Endodermal cell (in vitro differentiated cells): ENCODE measurements at places on chromosomes 1 and 21. TPM values are rescaled to one million over a fixed set of nuclear protein-coding genes. Genes with fewer than 3 reads are reported as not detected.

GRCh38 chr1:67372136-67372535 lies 58.1 kb downstream of the SERBP1 start:
- H3K36me3 ChIP-seq = no peaks in the 10 kb centered on the region
- no peak overlapping the region for H3K27ac ChIP-seq
- no peak overlapping the region for H3K4me3 ChIP-seq
- no peaks in the 10 kb centered on the region for H3K4me1 ChIP-seq

DNA sequence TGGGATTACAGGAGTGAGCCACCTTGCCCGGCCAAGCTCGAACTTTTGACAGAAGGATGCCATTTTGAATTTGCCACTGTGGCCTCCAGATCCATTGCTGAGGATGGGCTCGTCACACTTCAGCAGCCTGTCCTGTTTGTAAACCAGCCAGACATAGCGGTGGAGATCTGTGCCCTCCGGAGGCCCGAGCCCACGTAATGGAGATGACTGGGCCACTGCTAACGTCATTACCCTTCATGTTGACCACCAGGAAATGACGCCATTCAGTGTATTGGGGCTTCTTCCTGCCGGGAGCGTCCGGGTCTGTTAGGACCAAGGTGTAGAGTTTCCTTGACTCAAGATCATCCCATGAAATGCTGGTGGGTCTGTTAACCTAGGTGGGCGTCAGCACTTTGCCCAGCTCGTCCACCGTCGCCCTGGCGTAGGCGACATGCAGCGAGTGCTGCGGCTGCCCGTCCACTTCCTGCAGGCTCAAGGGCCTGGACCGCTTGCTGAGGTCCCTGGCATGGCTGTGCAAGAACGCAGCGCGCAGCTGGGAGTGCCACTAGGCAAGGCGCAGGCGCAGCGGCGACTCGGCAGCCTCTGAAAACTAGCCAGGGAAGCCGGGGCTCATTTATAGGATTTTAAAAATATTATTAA lies 40.8 kb downstream of the PTPRC start:
- no peaks in the 10 kb centered on the region for H3K4me1 ChIP-seq
- H3K27ac ChIP-seq = no peak overlapping the region
- H3K4me3 ChIP-seq = no peak overlapping the region
- no peak for DNase-seq
- no peaks in the 10 kb centered on the region for H3K36me3 ChIP-seq

DNA sequence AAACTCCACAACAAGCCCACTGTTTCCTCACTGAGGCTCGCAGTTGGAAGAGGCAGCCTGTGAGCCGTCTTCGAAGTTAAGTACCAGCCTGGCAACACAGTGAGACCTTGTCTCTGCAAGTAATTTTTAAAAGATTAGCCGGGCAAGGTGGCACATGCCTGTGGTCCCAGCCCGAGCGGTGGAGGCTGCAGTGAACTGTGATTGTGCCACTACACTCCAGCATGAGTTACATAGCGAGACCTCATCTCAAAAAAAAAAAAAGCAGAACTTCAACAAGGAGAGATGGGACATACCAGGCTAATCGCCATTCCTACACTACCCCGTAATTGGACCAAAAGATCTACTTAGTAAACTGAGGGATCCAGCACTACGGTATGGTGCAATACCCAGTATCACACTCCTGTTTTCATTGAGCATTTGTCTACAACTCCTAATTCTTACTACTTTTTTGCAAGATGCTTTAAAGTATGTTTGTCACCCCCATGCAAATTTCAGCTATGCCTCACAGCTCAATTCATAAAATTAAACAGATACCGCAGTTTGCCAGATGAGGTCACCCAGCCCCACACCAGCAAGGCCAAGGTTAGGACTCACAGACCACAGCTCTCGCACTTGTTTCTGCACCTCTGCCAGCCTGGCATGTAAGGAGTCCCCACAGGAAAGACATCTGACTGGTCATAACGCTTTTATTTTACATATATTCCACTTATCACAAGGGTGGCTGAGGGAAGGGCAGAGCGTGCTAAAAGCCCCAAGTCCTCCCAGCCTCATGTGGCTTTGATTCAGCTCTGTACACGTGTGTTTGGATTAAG lies 21.0 kb downstream of the SDE2 start:
- no peak overlapping the region for H3K4me3 ChIP-seq
- no peak for DNase-seq
- H3K27me3 ChIP-seq = no peaks in the 10 kb centered on the region
- H3K36me3 ChIP-seq = peaks cover 49% of the 10 kb centered on the region
- H3K4me1 ChIP-seq = no peaks in the 10 kb centered on the region
- no peak overlapping the region for H3K27ac ChIP-seq

DNA sequence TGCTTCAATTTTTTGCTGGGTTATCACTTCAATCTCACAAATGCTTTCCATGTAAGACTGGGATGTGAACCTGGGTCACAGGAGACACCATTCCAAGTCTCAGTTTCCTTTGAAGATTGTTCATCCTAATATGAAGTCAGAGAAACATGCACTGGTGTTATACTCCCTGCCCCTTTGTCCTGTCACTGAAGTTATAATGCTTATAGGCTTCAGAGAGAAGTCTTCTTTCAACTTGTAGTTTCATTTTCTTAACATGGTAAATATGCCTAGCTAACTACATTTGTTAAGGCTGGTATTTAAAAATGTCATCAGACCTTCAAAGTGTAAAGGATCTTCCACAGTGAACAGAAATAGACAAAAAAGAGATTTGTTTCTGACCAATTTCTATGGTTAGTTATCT lies 1195.9 kb downstream of the MRPL39 start:
- DNase-seq = no peak
- no peak overlapping the region for H3K4me3 ChIP-seq
- H3K27ac ChIP-seq = no peak overlapping the region
- no peaks in the 10 kb centered on the region for H3K4me1 ChIP-seq
- H3K27me3 ChIP-seq = no peaks in the 10 kb centered on the region

- no peak for DNase-seq
- no peaks in the 10 kb centered on the region for H3K4me1 ChIP-seq
- no peaks in the 10 kb centered on the region for H3K36me3 ChIP-seq
- no peak overlapping the region for H3K27ac ChIP-seq
- no peak overlapping the region for H3K4me3 ChIP-seq
Observed at GRCh38 chr1:172466795-172467407, 23.0 kb upstream of the PIGC start.

DNA sequence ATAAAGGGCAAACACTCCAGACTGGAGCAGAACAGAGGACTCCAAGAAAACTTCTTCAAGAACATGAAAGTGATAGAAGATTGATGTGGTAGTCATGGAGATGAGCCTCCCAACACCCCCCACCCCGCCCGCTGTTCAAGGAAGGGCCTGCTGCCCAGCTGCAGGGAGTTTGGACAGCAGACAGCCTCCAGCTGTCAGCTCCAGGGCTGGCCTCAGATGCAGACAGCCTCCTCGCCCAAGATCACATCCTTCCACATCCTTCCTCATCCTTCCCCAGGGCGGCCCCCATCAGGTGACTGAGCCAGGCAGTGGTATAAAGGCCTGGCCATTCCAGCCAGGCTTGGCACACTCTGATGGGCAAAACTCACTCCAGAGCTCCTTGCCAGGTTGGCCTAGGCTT lies 24.6 kb downstream of the HMGN2 start:
- H3K27me3 ChIP-seq = no peaks in the 10 kb centered on the region
- no peak overlapping the region for H3K4me3 ChIP-seq
- no peaks in the 10 kb centered on the region for H3K4me1 ChIP-seq
- no peak for DNase-seq
- H3K27ac ChIP-seq = no peak overlapping the region

DNA sequence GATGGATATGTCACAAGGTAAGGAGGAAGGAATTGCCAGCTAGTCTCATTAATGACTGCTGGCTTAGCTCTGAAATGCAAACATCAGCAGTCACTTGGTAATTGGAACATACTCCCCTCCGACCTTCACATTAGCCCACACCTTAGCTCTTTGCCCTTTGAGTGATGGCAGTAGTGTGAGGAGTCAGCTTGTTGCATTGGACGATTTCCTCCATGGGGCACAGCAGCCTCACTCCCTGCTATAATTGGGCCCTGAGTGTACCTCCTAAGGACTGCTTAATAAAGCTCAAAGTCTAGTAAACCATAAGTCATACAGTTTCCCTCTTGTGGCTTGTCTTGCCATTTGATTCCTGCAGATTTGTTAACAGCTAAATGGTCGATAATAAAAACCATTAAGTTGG lies 19.4 kb downstream of the METTL13 start:
- no peak for DNase-seq
- H3K36me3 ChIP-seq = peaks cover 18% of the 10 kb centered on the region
- H3K27me3 ChIP-seq = no peaks in the 10 kb centered on the region
- H3K4me3 ChIP-seq = no peak overlapping the region
- H3K4me1 ChIP-seq = peaks cover 3% of the 10 kb centered on the region
- no peak overlapping the region for H3K27ac ChIP-seq

GRCh38 chr1:232591344-232591743 lies 38.6 kb downstream of the SIPA1L2 start:
- H3K4me3 ChIP-seq = no peak overlapping the region
- H3K4me1 ChIP-seq = peaks cover 16% of the 10 kb centered on the region
- H3K36me3 ChIP-seq = peaks cover 48% of the 10 kb centered on the region
- no peaks in the 10 kb centered on the region for H3K27me3 ChIP-seq
- no peak for DNase-seq
- H3K27ac ChIP-seq = peak overlapping the region; percentile 21

DNA sequence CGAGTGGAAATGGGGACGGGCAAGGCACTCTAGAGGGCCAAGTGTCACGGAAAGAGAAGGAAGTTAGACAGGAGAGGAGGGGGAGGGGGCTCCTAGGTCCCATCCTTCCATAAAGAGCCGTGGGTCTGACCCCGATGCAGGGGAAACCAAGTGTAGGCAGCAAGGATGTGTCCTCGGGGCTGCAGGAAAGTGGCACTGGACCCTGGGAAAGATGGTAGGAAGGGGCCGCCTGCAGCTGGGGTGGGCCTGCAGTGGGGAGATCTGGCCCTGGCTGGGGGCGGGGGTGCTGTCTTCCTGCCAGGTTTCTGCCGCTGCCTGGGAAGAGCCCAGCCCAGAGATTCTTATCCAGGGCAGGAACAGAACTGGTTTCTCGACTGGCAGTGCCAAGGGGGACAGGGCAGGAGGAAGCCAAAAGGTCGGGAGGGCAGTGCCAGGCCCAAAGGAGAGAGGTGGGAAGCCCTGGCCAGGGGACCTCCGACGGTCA lies 12.9 kb downstream of the CRABP2 start:
- H3K4me3 ChIP-seq = no peak overlapping the region
- peak overlapping the region; percentile 84 for H3K27ac ChIP-seq
- H3K36me3 ChIP-seq = no peaks in the 10 kb centered on the region
- no peak for DNase-seq
- H3K4me1 ChIP-seq = peaks cover 25% of the 10 kb centered on the region

The FCRL1 gene
- total RNA-seq = not detected in 2 replicates

- peak overlapping the region; percentile 57 for H3K27ac ChIP-seq
- peak; percentile 43 for DNase-seq
- no peaks in the 10 kb centered on the region for H3K27me3 ChIP-seq
- no peaks in the 10 kb centered on the region for H3K36me3 ChIP-seq
- H3K4me3 ChIP-seq = no peak overlapping the region
Observed at GRCh38 chr1:234980645-234981396, 147.8 kb downstream of the TOMM20 start.

The LAMC2 gene
- 2.7 to 3.5 TPM (median 2.8 TPM) in 3 replicates for total RNA-seq

The SKI gene
- 69.1 and 79.2 TPM in 2 replicates for total RNA-seq

GRCh38 chr1:109201123-109201703 lies 12.5 kb upstream of the SARS1 start:
- H3K36me3 ChIP-seq = no peaks in the 10 kb centered on the region
- no peak overlapping the region for H3K4me3 ChIP-seq
- no peaks in the 10 kb centered on the region for H3K4me1 ChIP-seq
- peak; percentile 90 for DNase-seq

The S100A12 gene
- not detected in 2 replicates for total RNA-seq

GRCh38 chr21:36707763-36708285 lies 8.9 kb downstream of the SIM2 start:
- no peaks in the 10 kb centered on the region for H3K36me3 ChIP-seq
- no peak for DNase-seq
- peaks cover 14% of the 10 kb centered on the region for H3K4me1 ChIP-seq
- H3K27me3 ChIP-seq = peaks cover 100% of the 10 kb centered on the region
- no peak overlapping the region for H3K27ac ChIP-seq

The SLAMF6 gene
- not detected in 2 replicates for total RNA-seq

- DNase-seq = no peak
- H3K27ac ChIP-seq = no peak overlapping the region
- H3K4me1 ChIP-seq = no peaks in the 10 kb centered on the region
- H3K27me3 ChIP-seq = no peaks in the 10 kb centered on the region
- H3K4me3 ChIP-seq = no peak overlapping the region
Observed at GRCh38 chr1:203488539-203488938, 5.4 kb upstream of the OPTC start.

DNA sequence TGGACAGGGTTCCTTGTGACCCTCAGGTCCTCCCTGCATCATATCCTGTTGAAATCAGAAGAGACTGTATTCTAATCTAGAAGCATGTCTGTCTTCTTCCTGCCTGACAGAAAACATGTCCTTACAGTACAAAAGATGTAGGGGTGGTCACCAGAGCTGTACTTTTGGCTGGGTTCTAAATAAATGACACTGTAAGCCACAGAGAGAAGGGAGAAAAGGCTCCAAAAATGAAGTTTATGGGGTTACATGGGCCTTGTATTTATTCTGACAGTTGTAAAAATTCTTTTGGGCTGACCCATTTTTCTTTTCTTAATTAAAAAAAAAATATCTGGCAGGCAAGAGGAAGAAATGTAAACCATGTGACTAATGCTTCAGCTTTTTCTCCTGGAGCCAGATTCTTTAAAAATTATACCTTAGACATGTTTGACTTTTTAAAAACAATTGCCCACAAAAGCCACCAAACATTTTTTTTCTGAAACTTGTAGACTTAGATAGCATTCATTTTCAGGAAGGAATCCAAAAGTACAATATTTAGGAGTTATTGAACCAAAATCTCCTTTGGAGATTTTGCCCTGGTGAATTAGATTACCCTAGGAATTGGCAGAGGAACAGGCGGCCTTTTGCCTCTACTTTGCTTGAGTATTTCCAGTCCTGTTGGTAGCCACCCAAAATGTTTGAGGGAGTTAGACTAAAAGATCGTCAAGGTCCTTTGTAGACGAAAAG lies 17.1 kb downstream of the RGL1 start:
- no peak overlapping the region for H3K27ac ChIP-seq
- H3K4me1 ChIP-seq = no peaks in the 10 kb centered on the region
- H3K36me3 ChIP-seq = no peaks in the 10 kb centered on the region
- H3K4me3 ChIP-seq = no peak overlapping the region
